Mesothelial cell of epicardium (in vitro differentiated cells): ENCODE measurements at places on chromosomes 2 and 18.

DNA sequence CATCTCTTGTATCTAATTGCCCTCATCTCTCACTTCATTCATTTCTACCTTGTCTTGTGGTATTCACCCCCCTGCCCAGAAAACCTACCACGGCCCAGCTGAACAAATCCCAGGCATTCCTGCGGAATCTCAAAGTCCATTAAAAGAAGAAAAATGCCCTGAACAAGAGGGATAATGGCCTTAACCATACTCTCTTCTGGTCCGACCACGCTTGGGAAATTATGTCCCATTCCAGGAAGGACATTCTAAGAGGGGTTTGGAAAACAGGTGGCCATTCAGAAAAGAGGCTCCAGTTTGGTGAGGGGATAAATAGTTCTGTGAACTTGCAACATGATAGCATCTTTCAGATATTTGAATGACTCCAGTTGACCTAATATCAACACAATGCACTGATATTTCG, 349.9 kb upstream of the ZNF521 start:
- DNase-seq = no peak

DNA sequence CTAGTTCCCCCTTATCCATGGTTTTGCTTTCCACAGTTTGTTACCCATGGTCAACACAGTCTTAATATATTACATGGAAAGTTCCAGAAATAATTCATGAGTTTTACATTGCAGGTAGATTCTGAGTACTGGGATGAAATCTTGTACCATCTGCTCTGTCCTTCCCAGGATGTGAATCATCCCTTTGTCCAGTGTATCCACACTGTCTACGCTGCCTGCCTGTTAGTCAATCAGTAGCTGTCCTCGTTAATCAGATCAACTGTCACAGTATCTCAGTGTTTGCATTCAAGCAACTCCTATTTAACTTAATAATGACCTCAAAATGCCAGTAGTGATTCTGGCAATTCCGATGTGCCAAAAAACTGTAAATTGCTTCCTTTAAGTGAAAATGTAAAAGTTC, 76.3 kb downstream of the DYNC1I2 start:
- no peak for DNase-seq

- DNase-seq = no peak
These were observed 2.2 kb downstream of the ST3GAL5 start for GRCh38 chr2:85886590-85886989.

- DNase-seq = no peak
These were observed 65.9 kb upstream of the CPO start for GRCh38 chr2:206873423-206873822.

- no peak for DNase-seq
These were observed 11.8 kb downstream of the RASGRP3 start for GRCh38 chr2:33488178-33488690.

DNA sequence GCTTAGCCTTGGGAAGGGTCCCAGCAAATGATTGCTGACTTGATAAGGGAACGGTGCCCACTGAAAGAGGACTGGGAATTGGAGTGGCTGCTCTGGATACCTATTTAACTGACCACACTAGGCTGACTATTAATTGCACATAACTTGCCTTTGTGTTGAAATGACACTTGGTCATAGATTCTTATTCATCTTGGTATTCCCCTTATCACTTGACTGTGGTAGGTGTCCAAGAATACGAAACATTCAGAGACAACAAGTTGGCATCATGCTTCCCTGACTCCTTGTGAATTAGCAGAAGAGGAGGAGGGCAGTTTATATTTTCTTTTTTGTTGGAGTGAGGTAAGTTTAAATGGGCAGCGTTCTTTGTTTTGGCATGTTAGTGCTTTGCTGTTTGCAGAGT, 13.4 kb downstream of the FMNL2 start:
- no peak for DNase-seq

GRCh38 chr18:8752329-8752728, 47.0 kb downstream of the MTCL1 start:
- DNase-seq = no peak

DNA sequence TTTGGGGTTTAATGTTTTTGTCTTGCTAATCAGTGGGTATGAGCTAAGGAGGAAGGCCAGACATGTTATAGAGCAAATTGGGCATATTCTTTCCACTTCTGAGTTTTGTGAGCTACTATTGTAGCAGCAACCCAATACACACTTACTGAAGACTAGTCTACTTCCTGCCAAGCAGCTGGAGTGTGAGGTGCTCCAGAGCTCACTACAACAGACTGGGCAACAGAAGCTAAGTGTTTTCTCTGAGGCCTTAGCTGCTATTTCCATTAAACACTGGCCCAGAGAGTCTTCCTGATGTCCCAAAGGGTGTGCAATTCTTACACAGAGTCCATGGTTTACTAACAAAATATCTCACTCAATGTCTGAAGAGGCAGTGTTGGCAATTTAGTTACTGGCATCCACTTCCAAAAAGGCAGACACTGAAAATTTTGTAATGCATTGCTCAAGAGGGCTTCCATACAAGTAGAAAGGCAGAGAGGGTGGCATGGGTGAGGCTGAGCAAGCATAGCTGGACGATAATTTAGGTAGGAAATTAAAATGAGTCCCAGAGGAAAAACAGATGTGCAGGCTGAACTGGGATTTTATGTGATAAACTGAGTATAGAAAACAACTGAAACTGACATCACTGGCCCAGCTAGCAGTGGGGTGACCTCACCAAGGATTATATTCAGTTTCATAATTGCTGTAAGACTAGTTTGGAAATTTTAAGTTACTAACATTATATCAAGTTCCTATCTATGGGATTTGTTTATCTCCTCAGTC, 68.6 kb downstream of the ZC3H6 start:
- DNase-seq = no peak

DNA sequence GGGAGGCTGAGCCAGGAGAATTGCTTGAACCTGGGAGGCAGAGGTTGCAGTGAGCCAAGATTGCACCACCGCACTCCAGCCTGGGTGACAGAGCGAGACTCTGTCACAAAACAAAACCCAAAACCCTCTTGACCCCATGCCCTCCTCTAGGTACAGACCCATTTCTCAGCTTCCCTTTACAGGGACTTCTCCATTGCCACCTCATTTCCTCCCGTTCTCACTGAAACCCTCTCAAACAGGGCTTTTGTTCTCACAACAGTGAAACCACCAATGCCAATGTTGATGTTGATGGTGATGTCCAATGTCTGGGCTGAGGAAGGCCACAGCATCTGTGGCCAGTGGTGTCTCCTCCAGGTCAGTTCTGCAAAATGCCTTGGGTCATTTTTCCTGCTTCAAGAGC, 69.0 kb upstream of the ZCCHC2 start:
- no peak for DNase-seq

GRCh38 chr2:214865400-214865799, 55.9 kb upstream of the BARD1 start:
- DNase-seq = no peak

DNA sequence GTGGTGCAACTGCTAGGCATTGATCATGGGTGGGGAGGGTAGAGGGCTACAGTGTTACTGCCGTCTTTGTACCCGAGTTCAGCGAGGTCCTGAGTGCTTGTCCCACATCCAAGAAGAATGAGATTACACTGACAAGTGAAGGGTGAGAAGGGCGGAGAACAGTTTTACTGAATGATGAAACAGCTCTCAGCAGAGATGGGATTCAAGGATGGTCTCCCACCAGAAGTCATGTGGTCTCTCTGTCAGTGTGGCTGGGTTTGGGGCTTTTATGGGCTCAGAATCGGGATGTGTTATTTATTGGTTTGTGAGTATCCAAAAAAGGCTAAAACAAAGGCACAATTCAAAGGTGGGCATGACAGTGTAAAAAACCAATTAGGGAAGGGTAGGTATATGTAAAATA, 10.8 kb upstream of the ASB1 start:
- DNase-seq = no peak

DNA sequence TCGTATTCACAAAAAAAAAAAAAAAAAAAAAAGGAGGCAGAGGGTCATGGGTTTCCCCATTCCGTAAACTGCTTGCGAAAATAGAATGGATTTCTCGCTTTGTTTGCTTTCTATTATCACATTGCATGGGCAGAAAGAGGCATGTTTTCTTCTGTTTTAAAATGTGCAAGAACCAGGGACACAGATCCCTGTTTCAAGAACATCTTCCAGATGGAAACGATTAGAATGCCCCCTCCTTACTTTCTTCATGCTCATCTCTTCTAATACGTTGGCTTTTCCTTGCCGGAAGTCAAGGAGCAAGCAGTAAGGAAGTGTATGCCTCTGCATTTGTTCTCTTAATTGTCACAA, 51.0 kb upstream of the ZNF516 start:
- DNase-seq = no peak

- no peak for DNase-seq
These were observed 18.1 kb downstream of the REG1A start for GRCh38 chr2:79138385-79138784.

DNA sequence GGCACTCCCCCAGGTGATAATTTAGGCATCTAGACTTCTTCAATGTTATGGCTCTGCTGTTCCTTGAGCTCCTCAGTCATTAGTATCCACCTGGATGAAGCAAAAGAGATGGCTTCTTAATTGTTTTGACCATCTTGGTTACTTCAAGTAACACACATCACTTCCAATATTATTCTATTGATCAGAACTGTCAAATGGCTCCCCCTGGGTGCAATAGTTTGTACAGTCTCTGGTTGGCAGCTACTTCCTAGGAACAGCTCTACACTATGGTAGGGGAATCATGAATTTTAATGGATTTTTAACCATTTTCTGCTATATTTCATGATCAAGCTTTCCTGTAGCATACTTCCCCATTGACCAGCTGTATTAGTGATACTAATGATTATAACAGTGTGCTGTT, 157.0 kb downstream of the NYAP2 start:
- no peak for DNase-seq

- no peak for DNase-seq
These were observed 386.2 kb downstream of the SETBP1 start for GRCh38 chr18:45066886-45067285.

- no peak for DNase-seq
These were observed 68.9 kb upstream of the FZD7 start for GRCh38 chr2:201964631-201965206.

DNA sequence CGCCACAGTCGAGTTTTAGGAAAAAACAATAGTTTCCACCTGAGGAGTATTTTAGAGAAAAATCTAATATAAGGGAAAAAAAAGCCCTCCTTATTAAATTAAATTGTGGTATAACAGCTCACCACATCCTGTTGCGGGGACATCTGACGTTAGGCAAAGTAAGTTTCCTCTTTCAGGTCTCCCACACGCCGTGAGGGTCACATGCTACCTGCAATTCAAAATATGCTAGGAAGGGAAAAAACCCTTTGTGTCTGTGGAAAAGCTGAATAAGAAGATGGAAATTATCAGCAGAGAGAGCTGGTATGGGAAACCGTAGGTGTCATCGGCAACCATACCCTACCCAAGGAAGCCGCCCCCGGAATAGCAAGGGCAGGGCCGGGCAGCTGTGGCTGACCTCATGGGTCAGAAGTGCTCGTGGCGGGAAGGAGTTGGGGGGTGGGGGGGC, 128.0 kb downstream of the NFATC1 start:
- no peak for DNase-seq

DNA sequence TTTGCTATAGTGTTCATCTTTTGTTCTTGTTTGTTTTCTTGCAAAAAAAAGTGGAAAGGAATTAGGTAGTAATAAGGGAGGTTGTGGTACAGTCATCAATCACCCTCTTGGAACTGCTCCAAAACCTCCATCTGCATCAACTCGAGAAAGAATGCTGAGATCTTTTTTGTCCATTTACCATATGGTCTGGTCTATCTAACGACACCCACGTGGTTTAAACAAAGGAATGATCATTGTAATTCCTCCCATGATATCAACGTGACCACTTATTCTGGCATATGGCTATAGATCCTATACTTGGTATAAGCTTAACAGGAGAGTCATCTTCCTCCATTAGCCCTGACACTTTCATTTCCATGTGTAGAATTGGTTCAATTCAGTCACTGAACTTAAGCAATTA, 1025.3 kb upstream of the NXPH2 start:
- no peak for DNase-seq

DNA sequence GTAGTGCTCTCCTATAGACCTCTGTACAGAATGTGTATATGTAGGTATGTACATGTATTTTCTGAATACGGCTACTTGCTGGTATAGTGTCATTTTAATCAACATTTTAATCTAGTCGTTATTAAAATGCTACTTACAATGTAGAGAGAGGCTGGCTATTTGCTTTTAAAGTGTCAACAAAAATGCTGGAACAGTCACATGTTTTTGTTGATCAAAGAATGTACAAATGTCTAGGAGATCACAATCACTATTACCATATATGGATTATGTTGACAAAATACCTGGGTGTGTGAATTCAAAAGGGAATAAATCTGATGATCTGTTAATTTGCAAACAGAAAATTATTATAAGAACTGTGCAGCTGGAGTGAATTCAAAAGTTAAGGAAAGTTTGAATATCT, 170.3 kb downstream of the CAMKMT start:
- DNase-seq = no peak

GRCh38 chr2:216298719-216299495, 73.4 kb downstream of the MARCHF4 start:
- no peak for DNase-seq

DNA sequence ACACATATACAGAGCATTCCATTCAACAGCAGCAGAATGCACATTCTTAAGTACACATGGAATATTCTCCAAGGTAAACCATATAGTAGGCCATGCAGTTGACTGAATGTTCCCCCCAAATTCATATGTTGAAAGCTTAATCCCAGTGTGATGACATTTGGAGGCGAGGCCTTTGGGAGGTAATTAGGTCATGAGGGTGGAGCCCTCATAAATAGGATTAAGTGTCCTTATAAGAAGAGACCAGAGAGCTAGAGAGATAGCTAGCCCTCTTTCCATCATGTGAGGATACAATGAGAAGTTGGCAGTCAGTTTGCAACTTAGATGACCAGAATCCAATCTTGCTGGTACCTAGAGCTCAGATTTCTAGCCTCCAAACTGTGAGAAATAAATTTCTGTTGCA, 27.6 kb downstream of the TMEM185B start:
- no peak for DNase-seq

DNA sequence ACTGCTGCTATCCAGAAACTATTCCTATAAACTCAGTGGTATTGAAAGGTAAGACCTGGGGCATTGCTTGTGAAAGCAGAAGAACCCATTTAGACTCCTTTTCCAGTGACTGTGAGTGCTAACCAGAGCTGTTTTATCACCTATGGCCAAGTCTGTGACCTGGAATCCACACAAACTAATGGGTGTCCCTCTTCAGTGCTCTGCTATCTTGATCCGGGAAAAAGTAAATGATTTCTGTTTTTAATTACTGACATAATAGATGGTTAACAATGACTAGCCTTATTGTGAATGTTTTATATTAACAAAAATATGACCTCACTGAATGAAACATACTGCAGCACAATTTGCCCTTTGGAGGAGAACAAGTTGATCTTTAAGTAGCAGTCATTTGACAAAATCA, 251.6 kb upstream of the MC4R start:
- no peak for DNase-seq

- no peak for DNase-seq
These were observed 120.1 kb upstream of the NABP1 start for GRCh38 chr2:191557841-191558240.

GRCh38 chr2:54966165-54966832, 84.0 kb downstream of the RTN4 start:
- no peak for DNase-seq
